ELF-1 (cell line): ENCODE measurements at places on chromosomes 6 and 20.

- no peak for DNase-seq
These were observed 45.2 kb downstream of the BACH2 start for GRCh38 chr6:90251295-90251992.

DNA sequence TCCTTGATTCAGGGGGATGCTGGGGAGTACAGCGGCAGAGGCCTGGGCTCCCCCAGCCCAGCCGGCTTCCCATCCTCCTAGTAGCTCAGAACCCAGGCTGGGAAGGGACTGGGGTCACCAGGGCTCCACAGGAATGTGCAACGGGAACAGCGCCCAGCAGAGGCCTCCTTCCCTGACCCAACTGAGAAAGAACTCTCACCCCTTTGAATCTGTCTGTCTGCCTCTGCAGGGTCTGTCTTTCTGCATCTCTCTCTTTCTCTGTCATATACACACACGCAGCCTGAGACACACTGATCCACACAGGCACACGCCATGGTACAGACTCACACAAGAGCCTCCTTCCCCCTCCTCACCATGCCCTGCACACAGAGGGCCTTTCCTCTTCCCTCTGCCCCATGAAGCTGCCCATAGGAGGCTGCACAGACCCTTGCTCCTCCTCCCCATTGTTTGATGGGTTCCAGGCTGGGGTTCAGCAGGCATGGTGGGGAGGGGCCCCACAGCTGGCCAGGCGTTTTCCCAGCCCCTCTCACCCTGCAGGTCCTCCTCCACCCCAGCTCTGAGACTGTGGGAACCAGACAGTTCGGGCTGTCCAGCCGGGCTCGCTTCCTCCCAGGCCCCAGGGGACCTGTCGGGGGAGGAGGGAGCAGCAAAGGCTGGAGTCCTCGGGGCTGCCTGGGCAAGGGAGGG is 2.8 kb downstream of the FOXS1 start:
- no peak for DNase-seq

DNA sequence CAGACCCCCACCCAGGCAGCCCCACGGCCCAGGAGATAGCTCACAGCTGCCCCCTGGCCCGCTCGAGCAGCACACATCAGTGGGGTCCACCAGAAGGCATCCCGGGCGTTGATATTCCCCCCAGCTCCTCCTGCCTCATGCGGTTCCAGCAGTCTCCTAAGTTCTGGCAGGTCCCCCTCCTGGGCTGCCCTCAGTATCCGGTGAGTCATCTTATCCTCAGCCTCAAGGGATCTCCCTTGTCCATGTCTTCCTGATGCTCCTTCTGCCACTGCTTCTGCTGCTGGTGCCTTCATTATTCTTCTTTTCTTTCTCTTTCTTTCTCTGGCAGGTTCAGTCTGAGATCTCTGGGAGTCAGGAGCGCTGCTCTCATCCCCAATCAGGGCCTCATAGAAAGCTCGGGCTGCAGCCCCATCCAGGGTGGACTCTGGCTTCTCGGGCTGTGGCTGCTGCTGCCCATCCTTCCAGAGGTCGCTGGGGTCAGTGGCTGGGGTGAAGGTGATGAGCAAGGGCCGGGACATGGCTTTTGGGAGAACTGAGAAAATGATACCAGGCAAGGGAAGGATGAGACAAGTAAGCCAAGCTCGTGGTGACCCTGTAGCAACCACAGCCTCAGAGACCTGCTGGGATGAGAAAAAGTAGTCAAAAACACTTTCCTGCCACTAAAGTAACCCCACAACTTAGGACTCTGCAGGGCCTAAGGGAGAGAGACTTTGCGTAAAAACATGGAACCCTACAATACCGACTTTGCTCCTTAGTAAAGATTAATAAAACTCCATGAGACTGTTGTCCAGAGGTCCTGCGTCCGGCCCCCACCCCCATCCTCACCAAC is 622 bp downstream of the GPANK1 start:
- DNase-seq = peak; percentile 42

- DNase-seq = no peak
These were observed 97.1 kb upstream of the PLCB4 start for GRCh38 chr20:8971669-8972316.
